ENCODE measurements at places on chromosomes 7 and 10.

DNA sequence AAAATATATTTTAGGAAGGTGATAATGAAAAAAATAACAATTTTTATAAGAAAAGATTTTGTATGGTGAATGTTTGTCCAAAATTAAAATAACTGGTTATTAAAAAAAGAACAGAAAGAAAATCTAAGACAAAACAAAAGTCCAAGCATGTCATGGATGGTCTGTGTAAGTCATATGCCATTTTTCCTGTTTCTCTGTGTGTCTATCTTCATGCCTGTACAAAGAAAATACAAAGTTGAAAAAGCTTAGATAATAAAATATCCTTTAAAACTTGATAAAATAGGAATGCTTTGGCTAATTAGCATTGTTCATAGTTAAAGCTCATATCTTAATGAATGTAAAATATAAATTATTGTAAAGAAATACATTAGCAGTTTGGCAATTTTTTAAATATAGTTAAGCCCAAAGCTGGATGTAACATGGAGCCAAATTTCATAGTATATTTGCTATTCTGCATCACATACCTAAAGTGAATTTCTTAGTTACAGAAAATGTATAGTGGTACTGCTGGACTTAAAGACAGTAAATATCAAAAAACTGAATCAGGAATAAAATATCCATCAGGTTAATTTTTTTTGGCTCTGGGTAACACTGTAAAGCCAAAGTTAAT, 661.1 kb downstream of the PCDH15 start:
- DNase-seq: no peak

DNA sequence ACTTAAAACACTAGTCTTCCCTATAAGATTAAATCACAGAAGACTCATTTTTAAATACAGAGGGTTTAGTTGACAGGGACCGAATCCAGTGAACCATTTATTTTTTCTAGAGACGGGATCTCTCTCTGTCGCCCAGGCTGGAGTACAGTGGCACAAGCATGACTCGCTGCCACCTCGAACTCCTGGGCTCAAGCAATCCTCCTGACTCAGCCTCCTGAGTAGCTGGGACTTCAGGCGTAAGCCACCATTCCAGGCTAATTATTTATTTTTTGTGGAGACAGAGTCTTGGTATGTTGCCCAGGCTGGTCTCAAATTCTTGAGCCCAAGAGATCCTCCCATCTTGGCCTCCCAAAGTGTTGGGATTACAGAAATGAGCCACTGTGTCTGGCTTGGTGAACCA, 20.9 kb upstream of the LYZL1 start:
- DNase-seq: no peak

DNA sequence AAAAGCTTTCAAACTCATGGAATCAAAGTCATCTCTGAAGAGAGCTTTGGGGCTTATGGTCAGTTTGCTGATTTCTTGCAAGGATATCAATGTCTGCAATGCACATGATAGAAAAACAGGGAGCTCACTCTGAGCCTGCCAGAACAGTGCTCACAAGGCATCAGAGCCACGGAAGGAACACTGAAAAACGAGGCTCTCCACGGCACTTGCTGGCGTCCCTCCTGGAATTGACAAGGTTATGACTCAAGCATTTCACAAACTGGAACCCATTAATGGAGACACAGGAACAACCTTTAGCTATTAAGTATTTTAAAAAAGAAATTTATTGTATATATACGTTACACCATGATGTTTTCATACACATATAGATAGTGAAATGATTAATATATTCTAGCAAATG, 266.3 kb downstream of the KCND2 start:
- DNase-seq: no peak

- no peak for DNase-seq
Measured at GRCh38 chr7:1122832-1123501, 35.1 kb downstream of the GPER1 start.

DNA sequence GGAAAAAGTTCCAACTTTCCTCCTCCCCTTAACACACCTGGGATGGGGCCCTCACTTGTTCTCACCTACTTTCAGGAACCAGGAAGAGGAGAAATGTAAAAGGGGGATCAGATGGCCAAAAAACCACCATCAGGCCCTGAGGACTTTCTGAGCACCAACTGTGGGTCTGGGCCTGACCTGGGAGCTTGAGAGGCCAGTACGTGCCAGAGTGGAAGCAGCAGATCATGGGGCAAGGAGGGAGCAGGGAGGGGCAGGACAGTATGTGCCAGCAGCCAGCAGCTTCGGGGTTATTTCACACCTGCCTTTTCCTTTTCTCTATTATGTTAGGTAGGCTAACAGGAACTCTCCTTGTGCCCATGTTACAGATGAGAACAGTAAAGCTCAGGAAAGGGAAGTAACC, 118.8 kb upstream of the UNC5B start:
- DNase-seq: no peak

- DNase-seq: no peak
Measured at GRCh38 chr10:112964482-112964881, 14.4 kb downstream of the TCF7L2 start.

DNA sequence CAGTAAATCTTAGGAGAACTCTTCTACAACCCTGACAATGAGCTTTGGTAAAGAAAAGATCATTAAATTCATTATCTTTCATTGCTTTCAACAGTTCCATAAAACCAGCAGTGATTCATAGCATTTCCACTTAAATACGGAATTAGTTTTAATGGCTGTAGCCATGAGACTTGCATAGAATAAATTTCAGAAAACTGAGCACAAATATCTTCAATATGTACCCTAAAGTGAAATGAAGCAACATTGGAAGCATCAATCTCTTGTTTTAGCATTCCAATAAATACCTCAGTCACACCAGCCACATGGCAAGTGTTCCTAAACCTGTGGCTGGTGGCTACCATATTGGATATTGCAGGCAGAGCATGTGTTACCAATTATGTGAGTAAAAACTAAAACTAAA, 3.6 kb upstream of the RARRES2 start:
- no peak for DNase-seq

DNA sequence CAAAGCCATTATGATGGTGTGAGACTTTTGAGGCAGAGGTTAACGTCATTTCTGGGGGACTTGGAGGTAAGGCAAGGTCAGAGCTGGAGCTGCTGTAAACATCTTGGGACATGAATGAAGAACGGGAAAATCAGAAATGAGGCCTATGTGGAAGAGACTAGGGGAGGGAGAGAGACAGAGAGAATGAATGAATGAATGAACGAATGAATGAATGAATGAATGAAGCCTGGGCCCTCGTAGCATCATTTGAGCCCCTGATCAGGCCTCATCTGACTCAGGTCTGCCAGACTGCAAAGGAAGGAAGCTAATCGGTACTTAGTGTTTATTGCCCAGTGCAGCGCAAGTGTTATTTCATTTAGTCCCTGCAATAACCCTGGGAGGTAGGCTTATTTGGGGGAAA, 79.6 kb downstream of the SLIT1 start:
- no peak for DNase-seq

- no peak for DNase-seq
Measured at GRCh38 chr10:80421050-80421706, 12.8 kb downstream of the PRXL2A start.

GRCh38 chr10:88097092-88097516, 233.7 kb downstream of the PTEN start:
- DNase-seq: no peak

- DNase-seq: no peak
Measured at GRCh38 chr7:138374119-138374693, 85.9 kb upstream of the TRIM24 start.

DNA sequence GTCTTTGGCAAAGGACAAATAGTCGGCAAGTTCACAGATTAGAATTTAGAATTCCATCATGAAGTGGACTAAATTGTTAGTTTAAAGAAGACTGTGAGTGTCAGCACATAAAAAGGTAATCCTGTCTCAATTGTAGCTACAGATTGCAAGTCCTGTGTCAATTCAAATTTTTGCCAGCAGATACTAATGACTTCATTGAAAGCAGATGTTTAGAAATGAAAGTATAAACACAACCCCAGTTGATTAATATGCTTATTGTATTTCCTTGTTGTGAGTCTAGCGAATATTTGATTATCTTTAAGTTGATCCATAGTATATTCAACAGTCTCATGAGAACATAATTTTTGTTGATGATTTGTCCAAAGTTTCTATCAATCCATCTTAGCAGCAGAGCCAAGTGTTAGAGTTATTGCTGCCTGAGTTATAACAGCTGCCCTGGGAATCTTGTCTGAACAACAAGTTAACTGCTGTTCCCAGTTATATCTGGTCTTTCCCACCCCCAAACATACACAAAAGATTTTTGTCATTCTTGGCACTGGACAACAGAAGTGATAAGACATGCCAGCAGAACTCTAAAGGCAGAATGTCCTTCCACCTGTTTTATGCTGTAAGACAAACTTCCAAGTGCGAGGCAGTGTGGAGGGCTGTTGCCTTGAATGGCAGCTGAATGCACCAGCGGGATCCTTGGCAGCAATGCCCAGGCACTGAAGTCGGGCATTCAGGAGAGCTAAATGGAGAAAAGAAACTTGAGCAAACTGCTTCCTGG, 21.3 kb upstream of the HERPUD2 start:
- DNase-seq: no peak

DNA sequence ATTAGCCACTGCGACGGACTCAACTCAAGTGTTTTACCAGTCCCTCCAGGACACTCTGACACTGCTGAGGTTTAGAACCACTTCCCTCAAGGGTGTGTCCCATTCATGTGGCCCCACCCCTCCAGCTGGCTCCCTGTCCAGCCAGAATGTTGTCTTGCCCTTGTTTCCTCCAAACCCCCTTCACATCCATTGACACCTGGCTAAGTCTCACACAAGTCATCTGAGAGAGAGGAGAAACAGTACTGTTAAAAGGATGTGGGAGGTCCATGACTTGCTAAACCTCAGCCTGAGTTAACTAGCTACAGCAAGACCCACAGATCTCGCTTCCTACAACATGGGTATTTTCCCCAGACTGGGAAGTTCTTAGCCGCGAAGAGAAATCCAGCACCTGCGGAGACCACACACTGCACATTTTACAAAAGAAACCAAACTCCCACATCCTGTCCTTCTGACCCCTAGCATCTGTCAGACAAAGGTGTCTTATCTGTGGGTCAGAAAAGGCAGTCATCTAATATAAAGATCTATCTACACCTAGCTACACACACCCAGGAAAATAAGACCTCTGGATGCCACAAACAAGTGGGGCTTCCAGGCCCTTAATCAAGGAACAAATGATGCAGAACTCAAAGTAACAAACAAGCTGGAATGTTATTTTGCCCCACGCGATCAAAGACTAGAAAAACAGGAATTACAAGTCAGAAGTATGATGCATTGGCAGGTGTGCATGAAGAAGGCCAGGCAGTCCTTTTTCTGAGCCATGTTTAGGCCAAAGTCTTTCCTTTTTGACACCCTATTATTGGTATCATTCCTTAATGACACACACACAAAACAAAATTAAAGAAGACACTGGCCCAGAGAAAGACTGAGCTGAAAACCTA, 13.9 kb downstream of the OSBPL3 start:
- DNase-seq: no peak

GRCh38 chr10:34999532-34999931, 90.6 kb downstream of the CUL2 start:
- DNase-seq: no peak

GRCh38 chr7:144069511-144069910, at the start of gene OR2A25:
OR2A25 (plus strand) TSS chr7:144069811; CDS start chr7:144074220, 4,409 bp downstream.
- DNase-seq: no peak

DNA sequence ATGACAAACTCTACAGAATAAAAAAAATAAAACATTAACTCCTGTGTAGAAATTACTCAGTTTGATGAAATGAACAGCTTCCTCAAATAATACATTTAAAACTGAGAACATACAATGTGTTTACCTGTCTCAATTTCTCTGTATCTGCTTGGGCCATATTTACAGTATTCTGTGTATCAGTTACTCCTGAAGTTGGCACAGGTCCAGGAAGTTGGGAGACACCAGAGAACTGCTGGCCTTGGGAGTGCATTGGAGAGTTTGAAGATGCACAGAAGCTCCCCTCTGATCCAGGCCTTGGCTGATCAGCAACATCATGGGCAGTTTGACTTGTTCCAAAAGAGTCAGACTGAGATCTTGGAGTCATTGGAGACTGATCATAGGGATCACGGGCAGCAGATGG, 155.1 kb downstream of the GALNT11 start:
- DNase-seq: no peak

- DNase-seq: no peak
Measured at GRCh38 chr7:42014625-42015618, 222.1 kb downstream of the GLI3 start.

- no peak for DNase-seq
Measured at GRCh38 chr7:136925044-136925443, 56.6 kb downstream of the CHRM2 start.

GRCh38 chr7:133724148-133724547, 403.0 kb upstream of the LRGUK start:
- no peak for DNase-seq

DNA sequence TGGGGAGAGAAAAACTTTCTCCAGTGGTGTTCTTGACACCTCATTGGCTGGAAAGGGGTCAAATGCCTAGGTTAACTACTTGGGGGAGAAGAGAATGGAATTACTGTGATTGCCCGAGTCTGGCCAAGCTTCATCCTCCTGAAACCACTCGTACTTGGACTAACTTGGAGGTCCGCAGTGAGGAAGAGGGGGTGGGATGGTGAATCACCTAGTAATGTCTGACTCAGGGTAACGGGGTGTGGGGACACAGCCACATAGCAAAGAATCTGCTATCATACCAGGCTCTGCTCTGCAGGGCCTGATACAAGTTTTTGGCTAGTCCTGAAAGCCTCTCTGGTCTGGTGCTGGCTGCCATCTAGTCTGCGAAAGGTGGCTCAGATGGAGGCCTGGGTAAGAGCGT, 190.9 kb downstream of the RPS24 start:
- DNase-seq: no peak

GRCh38 chr10:20048161-20048560, 231.9 kb downstream of the PLXDC2 start:
- no peak for DNase-seq

GRCh38 chr7:129084801-129085551, 30.1 kb upstream of the TNPO3 start:
- no peak for DNase-seq

DNA sequence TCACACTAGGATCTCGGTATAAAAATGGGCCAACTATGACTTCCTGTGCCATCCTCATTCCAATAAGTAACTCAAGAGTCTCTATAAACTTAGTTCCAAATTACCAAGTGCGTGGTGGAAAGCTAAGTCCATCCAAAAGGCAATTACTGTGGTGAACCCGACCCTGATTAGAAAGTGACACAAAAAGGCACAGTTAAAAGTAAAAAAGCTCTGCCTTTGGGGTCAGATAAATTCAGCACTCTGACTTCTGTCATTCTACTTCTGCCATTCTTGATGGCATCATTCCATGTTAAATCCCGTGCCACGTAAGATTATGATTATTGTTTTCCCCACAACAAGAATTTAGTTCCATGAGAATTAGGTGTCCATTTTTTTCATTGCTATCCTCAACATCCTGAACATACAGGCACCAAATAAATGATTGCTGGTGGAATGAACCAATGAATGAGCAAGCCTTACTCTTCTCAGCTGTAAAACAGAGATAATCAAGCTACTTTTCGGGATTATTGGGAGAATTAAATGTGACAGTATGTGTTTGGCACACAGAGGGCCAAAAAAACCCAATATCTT, 877 bp downstream of the NCOA4 start:
- DNase-seq: no peak

- DNase-seq: no peak
Measured at GRCh38 chr10:91883549-91884444, 25.5 kb downstream of the FGFBP3 start.

Measured in stimulated activated CD4-positive, alpha-beta T cell treated with anti-CD3 and anti-CD28 coated beads, Interleukin-15, amount 100 ng/mL, for 1 hour (primary cell).